ENCODE measurements at places on chromosomes 6 and 20. TPM values are rescaled to one million over a fixed set of nuclear protein-coding genes. Genes with fewer than 3 reads are reported as not detected.

GRCh38 chr20:20292472-20292871, 75.4 kb upstream of the INSM1 start:
- H3K4me3 ChIP-seq: no peak overlapping the region
- H3K27ac ChIP-seq: no peak overlapping the region
- H3K36me3 ChIP-seq: no peaks in the 10 kb centered on the region
- no peaks in the 10 kb centered on the region for H3K4me1 ChIP-seq

GRCh38 chr20:51734876-51735720, 33.1 kb downstream of the ATP9A start:
- no peaks in the 10 kb centered on the region for H3K27me3 ChIP-seq
- DNase-seq: no peak
- H3K36me3 ChIP-seq: no peaks in the 10 kb centered on the region

- H3K27ac ChIP-seq: no peak overlapping the region
- no peaks in the 10 kb centered on the region for H3K27me3 ChIP-seq
- H3K4me3 ChIP-seq: no peak overlapping the region
- H3K4me1 ChIP-seq: no peaks in the 10 kb centered on the region
- no peaks in the 10 kb centered on the region for H3K36me3 ChIP-seq
- DNase-seq: no peak
Observed at GRCh38 chr6:89927264-89927663, 33.0 kb downstream of the GJA10 start.

PBOV1 gene
- total RNA-seq: not detected

DNA sequence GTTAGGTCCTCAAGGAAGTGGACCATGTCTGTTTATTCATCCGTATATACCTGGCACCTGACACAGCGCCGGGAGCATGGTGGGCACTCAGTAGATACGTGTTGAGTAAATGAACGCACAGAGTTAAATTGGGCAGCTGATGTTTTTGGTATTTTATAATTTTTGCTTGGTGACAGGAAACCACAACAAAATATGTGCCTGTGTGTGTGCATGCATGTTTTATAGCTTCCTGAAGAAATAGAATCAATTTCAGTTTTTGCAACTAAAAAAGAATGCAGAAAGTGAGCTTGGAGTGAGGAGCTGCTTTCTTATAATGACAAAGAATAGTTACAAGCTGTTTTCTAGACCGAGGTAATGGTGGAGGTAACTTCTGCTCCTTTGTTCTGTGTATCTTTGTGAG, 91.4 kb downstream of the PLCB4 start:
- no peak for DNase-seq
- H3K4me1 ChIP-seq: no peaks in the 10 kb centered on the region
- no peaks in the 10 kb centered on the region for H3K27me3 ChIP-seq
- no peak overlapping the region for H3K4me3 ChIP-seq
- no peaks in the 10 kb centered on the region for H3K36me3 ChIP-seq

All from breast epithelium (tissue), 4 donors.